ENCODE measurements at places on chromosomes 13 and 19.

- DNase-seq: peak; percentile 51
These were observed 1.1 kb downstream of the ARHGAP35 start for GRCh38 chr19:46861691-46862502.

- peak; percentile 55 for DNase-seq
These were observed 30.0 kb upstream of the POP4 start for GRCh38 chr19:29576046-29576606.

GRCh38 chr19:6887316-6887715, at the start of gene ADGRE1:
Gene ADGRE1, plus strand, starts transcription at chr19:6887579. Its CDS starts 30 bp downstream, at chr19:6887609.
- DNase-seq: no peak

- DNase-seq: no peak
These were observed 10.9 kb downstream of the PEG3 start for GRCh38 chr19:56829596-56829995.

DNA sequence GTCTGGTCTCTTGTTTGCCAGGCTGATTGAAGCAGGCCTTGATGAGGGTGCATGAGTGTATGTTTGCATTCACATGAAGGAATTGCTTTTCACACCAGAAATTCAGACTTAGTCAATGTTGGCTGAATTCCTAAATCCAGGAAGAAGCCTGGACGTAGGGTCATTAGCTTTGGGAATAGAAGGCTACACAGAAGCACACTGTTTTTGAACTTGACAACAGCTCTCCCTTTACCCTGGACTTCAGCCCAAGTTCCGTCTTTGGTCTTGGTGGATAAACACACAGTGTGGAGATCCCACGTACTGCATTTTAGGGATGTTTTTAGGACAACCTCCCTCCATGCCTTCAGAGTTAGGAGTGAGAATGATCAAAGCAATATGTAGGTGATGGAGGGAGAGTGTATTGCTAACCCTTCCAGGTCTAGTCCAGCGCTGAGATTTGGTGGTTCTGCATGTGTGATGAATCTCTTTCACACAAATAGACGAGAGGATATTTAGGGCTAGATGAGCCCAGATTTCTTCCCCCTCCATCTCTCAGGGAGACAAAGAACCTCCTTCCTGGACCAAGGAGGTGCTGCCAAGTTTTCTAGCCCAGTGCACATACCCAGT, 22.8 kb downstream of the TM6SF2 start:
- no peak for DNase-seq

GRCh38 chr19:31500946-31501345, 151.7 kb upstream of the TSHZ3 start:
- DNase-seq: no peak

GRCh38 chr13:37736045-37736444, 133.5 kb downstream of the TRPC4 start:
- no peak for DNase-seq

GRCh38 chr13:28432816-28433560, 61.9 kb downstream of the FLT1 start:
- DNase-seq: no peak

DNA sequence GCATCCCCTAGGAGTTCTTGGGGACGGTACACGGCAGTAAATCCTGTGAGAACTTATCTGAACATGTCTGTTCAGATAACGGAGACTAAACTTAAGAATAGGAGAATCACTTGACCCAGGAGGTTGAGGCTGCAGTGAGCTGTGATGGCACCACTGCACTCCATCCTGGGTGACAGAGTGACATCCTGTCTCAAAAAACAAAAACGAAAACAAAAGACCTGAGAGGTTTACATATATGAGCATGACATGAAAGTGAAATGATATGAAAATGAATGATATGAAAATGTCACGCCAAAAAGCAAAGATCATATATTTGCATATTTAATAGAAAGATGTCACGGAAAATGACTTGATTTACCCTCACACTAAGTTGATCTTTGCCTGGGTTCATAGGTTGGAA, 5.8 kb downstream of the ZNF175 start:
- no peak for DNase-seq

DNA sequence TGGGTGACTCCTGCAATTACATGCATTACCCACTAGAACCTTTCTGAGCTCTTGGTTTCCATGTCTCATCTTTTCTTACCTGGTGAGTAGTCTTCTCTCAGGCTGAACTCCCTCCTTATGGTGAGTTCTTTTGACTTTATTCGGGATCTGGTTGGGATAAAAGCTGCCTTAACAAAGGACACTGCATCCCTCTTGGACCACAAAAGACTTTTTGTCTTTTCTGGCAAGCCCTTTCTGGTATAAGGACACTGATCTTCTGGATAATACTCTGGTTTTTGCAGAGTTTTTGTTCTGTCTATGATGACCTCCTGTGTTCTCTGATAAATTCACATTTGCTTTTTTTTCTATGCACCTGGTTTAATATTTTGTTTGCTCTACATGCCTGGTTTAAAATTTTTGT, 66.7 kb downstream of the SLITRK1 start:
- no peak for DNase-seq

DNA sequence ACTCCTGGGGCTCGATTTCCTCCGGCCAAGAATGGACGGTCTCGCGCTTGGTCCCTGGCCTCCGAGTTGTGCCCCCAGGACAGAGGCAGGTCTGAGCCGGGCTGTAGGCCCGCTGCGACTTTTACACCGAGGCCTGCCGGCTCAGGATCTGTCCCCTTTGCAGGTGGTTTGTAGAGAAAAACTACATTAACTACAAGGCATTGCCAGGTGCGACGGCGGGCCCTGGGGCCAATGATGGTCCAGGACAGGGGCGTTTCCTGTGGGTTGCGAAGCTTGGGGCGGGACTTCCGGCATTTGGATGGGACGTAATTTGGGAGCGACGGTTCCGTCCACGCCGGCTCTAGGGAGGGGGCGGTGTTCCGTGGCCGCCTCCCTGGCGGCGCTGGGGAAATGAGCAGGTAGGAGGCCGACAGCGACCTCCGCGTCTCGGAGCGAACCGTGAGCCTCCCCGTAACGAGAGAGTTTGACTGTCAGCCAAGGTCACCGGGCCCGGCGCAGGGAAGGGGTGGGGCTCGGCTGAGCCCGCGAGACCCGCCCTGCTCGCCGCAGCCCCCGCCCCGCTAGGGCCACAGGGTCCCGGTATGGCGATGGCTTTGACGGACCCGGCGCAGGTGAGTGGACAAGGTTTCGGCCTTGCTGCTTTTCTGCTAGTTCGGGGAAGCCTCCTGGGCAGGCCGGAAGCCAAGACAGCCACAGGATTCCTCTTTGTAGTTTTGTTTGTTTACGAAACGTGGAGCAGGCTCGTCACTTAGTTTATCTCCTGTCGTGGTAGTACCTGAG, at the start of gene ZNF805:
Gene ZNF805, plus strand, starts transcription at position 322 of the 780 bp plus-strand sequence. Its CDS starts 260 bp downstream, at position 582.
- DNase-seq: peak; percentile 90

DNA sequence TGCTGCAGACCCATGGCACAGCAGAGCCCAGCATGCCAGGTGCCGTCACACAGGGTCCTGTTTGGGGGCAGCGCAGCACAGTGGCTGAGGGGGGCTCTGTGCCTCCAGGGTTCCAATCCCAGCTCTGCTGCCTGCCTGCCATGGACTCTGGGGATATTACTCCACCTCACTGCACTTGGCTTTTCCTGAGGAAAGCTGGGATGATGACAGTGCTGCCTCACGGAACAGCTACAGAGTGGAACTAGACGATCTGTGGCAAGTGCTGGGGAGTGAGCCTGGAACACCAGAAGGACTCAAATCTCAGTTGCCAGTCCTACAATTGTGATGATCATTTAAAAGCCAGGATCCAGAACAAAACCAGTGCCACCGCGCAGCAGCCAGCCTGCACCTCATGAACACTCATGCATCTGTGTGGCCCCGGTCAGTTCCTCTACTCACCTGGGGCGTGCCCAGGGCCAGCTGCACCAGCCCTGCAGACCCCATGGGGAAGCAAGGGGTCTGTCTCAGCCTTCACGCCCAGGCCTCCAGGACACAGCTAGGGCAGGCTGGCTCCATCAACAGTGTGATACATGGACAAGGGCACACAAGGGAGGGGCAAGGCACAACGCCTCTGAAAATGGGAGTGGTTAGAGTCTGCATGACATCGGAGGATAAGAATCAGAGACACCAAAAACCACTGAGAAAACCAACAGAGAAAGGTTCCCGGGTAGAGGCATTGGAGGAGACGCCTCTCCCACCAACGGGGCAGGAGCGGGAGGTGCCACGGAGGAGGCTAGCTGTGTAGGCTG, 55.2 kb downstream of the ATP7B start:
- no peak for DNase-seq

DNA sequence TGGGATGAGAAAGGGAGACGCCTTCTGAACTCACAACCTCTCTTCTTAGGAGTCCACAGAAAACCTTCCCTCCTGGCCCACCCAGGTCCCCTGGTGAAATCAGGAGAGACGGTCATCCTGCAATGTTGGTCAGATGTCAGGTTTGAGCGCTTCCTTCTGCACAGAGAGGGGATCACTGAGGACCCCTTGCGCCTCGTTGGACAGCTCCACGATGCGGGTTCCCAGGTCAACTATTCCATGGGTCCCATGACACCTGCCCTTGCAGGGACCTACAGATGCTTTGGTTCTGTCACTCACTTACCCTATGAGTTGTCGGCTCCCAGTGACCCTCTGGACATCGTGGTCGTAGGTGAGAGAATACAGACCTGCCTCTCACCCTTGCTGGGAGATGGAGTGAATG, 3.3 kb downstream of the KIR3DL3 start:
- no peak for DNase-seq

DNA sequence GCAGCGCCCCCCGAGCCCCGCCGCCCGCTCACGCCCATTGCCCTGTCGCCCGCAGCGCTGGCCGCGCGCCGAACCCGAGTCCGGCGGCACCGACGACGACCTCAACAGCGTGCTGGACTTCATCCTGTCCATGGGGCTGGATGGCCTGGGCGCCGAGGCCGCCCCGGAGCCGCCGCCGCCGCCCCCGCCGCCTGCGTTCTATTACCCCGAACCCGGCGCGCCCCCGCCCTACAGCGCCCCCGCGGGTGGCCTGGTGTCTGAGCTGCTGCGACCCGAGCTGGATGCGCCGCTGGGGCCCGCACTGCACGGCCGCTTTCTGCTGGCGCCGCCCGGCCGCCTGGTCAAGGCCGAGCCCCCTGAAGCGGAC, 518 bp downstream of the KLF2 start:
- DNase-seq: peak; percentile 54

DNA sequence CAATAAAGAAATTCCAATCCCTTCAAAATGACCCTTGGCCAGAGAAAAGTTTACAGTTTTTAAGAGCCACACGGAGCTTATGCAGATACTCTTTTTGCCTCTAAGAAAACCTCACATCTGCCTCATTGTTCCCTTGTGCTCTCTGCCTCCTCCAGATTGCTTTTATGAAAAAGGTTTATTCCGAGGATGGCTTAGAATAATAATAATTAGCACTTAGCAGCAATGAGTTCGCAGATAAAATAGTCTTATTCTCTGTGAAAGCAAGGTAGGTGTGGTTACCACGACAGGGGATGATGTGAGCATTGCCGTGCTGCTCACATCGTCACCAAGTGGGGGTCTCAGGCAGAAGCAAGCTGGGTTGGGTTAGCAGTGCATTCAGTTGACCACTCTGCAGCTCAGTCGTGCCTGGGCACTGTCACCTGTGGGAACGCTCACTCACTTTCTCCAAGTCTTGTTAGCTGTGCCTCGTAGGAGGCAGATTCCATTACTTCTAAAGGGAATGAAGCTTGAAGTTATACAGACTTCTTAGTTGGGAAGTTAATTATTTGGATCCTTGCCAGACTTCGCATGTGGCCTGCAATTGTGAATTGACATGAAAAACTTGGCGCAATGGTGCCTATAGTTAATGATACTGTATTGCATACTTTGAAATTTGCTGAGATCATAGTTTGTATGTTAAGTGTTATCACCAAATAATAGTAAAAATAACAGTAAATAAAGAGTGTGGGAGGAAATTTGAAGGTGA, 157.2 kb downstream of the MYO16 start:
- no peak for DNase-seq

DNA sequence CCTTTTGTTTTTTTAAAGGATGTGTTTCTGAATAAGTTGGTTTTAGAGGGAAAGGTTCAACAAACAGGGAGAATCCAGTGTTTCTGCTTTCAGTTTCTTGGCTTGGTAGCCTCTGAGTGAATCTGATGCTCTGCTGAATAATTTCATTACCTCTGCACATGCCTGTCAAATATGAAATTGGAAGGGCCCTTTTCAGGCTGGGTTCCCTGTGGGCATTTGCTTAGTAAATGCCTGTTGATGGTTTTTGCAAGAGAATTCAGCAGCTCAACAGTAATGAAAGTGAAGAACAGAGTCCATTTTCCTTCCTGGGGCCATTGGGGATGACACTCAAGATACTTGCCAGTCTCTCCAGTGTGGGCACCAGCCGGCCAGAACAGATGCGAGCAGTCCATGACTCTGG, 74.3 kb downstream of the GPR12 start:
- no peak for DNase-seq
